ENCODE measurements at places on chromosomes 12 and 14.

DNA sequence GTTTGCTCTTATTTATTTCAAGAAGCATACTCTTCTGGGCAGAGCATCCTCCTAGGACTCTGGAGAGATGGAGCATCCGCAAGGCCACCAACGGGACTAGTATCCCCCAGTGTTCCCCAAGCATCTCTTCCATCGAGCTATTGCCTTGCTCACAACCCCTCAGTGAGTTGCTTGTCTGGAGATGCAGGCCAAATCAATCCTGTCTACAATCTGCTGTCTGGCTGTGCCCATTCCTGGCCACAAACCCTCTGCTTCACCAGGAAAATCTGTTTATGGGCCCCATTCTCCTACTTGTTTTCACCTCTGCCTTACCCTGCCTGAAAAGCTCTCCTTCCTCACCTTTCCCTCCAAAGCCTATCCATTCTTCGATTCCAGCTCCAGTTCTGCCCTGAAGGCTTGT, 219.2 kb downstream of the CACNA1C start:
- no peak for DNase-seq

DNA sequence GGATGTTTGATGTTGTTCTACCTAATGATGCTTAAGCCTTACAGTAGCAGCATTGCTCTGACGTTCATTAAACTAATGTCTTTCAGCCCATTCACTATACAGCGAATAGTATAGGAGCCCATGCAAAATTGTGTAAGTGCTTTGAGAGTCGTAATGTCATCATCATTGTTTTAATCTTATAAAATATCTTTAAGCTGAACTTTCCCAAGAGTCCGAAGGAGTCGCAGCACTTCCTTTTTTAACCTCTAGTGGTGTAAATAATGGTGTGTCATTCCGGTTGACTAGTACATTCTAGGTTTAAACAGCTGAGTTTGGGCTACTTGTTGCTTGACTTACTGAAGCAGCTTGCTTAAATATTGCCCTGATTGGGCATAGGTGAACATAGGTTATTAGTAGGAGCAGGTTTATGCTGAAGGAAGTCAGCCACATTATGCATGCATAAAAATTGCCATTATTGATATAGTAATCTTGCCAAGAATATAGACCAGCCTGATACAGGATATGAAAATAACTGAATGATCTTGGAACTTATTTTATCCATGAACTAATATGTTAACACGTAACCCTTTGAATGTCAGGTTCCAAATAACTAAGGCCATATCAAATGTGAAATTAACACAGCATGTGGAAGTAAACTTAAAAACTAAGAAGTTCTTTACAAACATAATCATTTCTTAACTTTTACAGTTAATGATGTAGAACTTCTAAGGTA, 2.6 kb downstream of the WNK1 start:
- DNase-seq: peak; percentile 11

DNA sequence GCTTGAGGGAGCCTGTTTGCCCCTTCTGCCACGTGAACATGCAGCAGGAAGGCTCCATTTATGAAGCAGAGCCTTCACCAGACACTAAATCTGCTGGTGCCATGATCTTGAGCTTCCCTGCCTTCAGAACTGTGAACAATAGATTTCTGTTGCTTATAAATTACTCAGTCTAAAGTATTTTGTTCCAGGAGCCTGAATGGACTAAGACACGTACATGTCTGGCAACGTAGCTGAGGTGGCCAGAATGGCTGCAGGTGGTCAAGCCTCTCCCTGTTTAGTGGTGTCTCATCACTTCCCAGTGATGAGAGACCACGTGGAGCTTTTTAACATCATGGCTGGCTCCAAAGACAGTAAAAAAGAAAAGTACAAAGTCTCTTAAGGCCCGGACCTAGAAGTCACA, 32.2 kb upstream of the SLC38A2 start:
- no peak for DNase-seq

- no peak for DNase-seq
Measured at GRCh38 chr12:79566452-79567174, 124.2 kb downstream of the PAWR start.

DNA sequence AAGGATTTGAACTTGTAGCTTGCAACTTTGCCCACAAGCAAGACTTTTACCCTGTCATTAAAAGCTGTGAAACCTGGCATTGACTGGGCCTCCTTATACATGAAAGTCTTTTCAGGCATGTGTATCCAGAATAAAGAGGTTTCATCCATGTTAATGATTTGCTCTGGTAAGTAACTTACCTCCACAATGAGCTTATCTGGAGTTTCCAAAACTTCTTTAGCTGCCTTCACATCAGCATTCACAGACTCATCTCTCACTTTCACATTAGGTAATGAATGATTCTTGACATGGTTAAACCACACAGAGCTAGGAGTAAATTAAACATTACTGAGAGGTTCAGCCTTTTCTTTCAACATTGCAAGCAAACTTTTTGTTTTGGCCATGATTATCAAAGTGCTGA, 234.4 kb upstream of the CLEC14A start:
- no peak for DNase-seq
